SW480 (cell line): ENCODE measurements at places on chromosomes 5 and 9.

GRCh38 chr9:124291801-124292396 lies 34.1 kb downstream of the NEK6 start:
- DNase-seq: no peak

GRCh38 chr5:10520706-10521105 lies 43.2 kb upstream of the ANKRD33B start:
- no peak for DNase-seq

DNA sequence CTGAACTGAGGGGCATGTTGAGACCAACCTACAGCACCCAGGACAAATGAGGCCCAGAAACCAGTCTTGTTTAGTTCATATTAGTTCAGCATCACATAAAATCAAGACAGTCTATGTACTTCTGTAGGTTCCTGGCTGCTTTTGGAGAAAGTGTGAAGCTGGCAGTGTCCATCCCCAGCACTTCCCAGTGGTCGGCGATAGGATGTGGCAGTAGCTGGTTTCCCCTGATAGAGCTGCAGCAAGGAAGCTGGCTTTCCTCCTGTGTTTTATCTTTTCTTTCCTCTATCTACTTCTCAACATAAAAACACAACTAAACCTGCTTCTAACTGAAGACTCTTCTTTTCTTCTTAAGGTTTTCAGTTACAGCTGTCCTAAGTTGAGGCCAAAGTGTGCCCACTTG lies 43.0 kb upstream of the SLC46A2 start:
- no peak for DNase-seq

GRCh38 chr5:93078082-93079038 lies 502.7 kb downstream of the NR2F1-AS1 start:
- peak; percentile 42 for DNase-seq

DNA sequence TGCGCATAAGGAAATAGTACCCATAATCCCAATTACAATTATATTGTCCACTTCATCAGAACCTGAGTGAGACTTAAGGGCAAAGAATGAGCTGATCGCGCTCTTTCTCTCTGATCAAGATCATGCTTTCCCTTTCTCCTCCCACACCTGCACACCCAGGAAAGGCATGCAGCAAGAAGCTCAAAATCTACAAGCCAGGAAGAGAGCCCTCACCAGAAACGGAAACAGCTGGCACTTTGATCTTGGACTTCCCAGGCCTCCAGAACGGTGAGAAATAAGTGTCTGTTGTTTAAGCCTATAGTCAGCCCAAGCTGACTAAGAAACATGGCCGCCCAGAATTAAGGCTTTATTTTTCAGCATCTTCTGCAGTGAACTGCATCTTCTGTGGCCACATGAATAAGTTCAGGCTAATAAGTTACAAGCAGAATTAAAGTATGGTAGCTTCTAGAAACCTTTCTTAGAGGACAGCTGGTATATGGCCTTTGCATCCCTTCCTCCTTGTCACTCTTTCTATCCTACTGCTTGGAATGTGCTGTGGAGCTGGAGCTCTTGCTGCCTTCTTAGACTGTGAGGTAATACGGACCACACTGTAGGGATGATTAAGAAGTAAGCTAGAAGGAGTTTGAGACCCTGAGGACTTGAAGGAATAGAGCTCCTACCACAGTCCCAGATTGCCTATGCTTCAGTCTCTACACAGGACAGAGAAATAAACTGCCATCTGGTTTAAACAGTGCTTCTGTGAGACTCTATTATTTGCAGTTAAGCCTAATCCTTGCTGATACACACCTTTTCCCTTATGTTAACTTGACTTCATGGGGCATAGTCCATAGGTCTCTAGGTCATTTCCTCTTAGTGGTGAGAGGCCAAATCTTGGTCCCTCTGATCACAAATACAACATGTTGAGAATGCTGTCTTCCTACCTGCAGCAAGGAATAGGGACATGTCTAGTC lies 17.2 kb downstream of the OR2S2 start:
- peak; percentile 74 for DNase-seq

GRCh38 chr5:2631758-2632157 lies 119.7 kb downstream of the IRX2 start:
- DNase-seq: no peak

DNA sequence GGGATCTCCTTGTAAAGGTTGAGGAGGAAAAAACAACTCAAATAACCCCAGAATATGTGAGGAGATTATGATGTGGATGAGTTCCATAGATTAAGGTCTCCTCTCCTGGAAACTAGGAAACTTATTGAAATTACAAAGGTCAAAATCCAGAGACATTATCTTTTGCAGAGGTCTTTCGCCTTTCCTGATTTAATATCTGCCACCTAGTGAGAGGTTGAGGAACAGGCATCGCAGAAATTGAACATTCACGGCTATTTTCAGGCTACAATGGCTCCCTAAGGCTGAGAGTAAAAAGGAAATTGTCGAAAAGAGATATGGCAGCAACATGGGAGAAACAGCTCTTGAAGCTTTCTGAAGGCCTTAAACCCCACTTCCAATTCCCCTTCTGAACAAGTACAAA lies 127.5 kb upstream of the PLCXD3 start:
- DNase-seq: no peak

- DNase-seq: no peak
These were observed 31.9 kb upstream of the F2R start for GRCh38 chr5:76683816-76684731.

- DNase-seq: no peak
These were observed 78.2 kb downstream of the CYFIP2 start for GRCh38 chr5:157343842-157344790.

DNA sequence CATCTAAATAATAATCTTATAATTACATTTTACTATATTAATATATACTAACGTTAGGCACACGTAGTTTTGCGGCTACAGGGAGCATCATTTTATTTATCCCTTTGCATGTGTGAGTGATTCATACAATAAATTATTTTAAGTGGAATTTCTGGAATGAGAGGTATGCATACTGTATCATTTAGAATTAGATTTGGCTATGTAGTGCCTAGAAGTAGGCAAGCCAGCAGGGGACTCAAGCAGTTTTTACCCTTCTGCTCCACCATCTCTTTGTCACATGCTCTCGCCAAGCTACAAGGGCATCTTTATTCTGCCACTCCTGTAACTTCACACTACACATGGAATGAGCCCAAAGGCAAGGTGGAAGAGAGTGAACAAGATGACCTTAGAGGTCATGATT lies 60.8 kb downstream of the MEGF10 start:
- no peak for DNase-seq

DNA sequence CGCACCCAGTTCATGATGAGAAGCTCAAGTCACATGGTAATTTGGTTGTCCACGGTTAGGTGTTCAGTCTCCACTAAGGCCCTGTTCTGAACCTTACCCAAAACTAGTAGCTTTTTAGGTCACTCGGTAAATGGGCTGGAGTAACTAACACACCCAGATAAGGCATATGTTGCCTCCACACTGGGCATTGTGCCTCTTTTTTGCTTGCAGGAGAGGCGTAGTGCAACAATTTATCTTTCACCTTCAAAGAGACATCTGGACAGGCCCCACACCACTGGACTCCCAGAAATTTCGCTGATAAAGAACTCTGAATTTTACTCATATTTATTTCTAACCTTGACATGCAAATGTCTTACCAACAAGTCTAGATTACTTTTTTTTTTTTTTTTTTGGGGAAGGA lies 16.8 kb upstream of the PTGES start:
- no peak for DNase-seq

DNA sequence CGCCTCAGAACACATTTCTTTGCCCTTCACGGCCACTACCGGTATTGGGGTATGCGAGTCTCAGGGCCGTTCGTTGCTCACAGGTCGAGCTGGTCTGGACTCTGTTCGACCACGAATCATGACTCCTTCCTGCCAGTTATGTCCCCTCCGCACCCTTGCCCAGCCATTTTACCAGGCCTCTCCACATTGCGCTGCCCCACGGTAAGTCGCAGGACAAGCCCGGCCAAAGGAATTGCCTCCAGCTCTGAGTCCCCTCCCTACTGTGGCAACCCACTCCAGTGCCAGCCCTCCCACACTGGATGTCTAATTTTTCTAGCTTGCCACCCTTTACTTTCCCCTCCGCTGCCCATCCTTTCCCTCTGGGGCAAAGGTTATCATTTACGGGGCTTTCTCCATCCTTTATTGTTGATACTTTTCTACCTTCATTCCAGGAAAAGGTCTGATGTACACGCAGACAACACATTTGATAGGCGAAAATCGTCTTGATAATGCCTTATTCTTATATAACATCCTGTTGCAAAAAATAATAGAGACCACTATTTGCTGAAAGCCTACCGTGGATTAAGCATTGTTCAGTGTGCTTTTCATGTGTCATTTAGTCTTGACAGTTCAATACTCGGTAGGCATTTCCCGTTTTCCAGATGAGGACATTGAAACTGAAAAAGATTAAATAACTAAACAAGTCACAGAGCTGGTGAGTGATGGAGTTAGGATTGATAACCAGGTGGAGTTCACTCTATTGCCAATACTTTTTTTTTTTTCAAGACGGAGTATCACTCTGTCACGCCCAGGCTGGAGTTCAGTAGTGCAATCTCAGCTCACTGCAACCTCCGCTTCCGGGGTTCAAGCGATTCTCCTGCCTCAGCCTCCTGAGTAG lies 958 bp upstream of the HSPA5 start:
- peak; percentile 43 for DNase-seq

- no peak for DNase-seq
These were observed 52.5 kb downstream of the ANKDD1B start for GRCh38 chr5:75663579-75664284.

DNA sequence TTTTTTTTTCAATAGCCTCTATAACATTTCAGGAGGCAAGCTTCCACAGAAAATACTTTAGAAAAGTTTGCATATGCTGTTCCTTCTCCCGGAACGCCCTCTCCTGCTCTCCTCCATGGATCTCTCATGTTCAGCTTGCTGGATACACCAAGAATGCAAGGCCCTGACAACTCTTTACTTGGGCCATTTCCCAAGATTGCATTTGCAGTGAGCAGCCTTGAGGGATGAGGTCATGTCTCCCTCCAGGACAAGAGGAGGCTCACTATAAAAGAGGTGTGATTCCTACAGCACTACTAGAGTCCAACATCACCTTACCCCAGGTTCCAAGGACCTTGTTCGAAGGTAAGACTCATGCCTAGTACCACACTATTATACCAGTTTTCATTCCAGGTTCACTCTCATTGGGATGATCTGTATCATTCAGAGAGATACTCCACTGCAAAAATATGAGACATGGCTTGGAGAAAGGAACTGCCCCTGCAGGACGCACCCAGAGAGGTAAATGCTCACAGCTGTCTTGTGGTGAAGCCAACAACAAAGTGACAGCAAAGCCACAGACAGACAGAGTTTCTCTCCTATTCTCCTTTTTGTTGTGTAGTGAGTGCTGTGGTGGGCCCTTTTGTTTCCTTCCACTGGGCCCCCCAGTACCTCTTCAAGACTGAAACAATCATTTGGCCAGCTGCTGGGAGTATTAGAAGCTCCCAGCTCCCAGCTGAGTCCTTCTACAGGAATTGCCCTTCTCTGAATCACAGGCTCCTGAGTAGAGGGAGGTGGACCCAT lies 151.7 kb upstream of the ZNF366 start:
- DNase-seq: no peak

DNA sequence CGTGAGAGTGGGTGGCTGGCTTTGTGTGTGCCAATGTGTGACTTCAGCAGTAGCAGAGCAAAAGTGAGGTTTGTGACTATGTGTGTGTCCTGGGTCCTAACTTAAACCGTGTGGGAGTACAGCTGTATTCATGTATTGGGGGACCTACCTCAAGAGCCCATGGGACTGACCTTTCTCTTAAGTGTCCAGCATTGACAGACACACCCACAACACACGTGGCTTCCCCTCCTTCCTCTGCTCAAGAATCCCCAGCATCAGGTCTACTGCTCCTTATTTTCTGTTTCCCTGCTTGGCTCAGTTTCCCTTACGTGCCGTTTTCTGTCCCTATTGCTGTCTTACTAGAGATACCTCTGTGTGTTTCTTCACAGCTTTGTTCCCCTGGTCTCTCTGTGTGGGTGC lies 616 bp downstream of the IL11RA start:
- DNase-seq: no peak

- DNase-seq: no peak
These were observed 306.1 kb upstream of the DMRT1 start for GRCh38 chr9:535356-535755.

DNA sequence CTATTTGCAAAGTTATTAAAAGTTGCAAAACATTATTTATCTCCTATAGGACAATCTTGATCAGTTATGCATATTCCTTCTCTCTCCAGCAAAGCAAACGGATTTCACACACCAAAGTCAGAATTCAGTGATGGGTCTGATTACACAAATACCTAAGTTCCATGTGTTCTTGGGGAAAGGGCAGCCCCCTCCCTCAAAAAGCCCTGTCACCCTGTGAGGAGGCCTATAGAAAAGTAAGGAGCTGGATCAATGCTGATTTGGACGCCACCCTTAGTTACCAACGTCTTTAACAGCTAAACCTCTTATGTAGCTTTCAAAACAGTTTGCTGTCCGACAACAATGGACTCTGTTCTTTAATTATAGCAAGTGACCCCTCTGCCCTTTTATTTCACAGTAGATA lies 6.4 kb downstream of the ZNF608 start:
- no peak for DNase-seq

DNA sequence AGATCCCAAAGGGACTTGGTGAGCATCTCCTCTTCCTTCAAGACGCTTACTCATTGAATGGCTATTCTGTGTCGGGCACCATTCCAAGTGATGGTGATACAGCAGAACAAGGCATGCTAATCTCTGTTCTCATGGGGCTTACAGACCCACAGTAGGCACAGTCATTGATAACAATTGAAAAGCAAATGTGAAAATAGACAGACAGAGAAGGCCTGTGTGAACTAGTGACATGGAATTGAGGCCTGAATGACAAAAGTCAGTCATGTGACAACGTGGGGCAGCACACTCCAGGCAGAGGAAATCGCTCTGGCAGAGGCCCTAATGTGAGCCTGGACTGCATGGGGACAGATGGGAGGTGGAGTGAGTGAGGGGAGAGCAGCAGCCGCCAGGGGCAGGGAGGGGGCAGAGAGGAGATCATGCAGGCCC lies 70.7 kb upstream of the CPLX2 start:
- DNase-seq: no peak

- peak; percentile 37 for DNase-seq
These were observed 160.5 kb downstream of the ENTREP1 start for GRCh38 chr9:69485466-69485865.

DNA sequence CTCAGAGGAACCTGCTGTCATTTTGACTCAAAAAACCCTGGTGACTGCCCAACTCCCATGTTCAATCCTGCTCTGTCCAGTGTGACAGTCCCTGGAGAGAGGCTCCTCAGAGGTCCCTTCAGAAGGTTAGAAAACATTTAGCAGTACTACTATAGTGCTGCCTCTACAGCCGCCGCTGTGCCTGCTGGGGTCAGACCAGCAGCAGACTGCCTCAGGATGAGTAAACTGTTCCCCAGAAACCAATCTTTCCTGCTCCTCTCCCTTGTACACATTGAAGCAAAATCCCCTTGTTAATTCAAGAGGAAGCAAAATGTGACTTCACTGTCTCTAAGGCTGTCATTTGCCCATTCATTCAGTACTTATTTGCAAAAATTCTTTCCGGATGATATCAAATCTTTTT lies 94.8 kb upstream of the SMARCA2 start:
- no peak for DNase-seq
